Stimulated activated CD4-positive, alpha-beta T cell treated with anti-CD3 and anti-CD28 coated beads, Interleukin-12 subunit alpha, Interleukin-12 subunit beta, amount 100 ng/mL, for 24 hours (primary cell): ENCODE measurements at places on chromosomes 11 and 22.
A peak's percentile ranks its signal among the peaks of the same experiment; 100 is the strongest.

GRCh38 chr22:50435291-50436014 lies 39.4 kb downstream of the SBF1 start:
- no peak for DNase-seq

DNA sequence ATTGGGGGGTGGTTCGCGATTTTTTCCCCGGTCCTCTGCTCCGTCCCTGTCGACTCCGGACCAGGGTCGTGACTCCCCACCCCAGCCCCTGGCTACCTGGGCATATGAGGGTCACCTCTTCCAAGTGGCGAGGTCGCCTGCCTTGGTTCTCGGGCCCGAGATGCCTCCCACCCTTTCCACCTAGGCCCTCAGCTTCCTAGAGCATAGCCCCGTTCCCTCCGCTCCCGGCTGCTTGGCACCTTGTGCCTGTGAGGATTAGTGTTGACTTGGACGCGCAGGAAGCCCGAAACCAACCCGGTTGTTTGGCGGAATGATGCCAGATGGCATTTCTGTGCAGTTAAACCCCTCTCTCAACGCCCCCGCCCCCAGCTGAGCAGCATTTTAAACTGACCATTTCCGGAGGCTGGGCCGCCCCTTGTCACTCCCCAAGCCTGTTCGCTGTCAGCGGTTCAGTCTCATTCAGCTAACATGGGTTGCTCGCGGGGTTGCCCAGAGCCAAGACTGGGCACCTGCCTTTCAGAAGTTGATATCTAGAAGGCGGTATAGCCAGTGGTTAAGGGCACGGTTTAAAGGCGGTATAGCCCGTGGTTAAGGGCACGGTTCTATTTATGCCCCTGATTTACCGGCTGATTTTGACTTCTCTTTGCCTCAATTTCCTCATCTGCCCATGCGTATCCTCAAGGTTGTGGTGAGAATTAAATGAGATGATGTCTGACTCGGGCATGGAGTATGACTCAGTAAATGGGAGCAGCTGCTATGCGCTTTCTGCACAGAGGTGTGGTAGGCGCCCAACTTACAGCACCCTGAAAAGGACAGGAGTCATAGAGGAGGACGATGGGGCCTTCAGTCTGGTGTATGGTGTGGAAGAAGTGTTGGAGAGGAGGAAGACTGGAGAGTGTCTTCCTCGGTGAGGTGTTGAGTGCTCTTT lies 639 bp downstream of the INCENP start:
- DNase-seq: peak; percentile 29

GRCh38 chr11:132278801-132279574 lies 908.6 kb downstream of the NTM start:
- no peak for DNase-seq

DNA sequence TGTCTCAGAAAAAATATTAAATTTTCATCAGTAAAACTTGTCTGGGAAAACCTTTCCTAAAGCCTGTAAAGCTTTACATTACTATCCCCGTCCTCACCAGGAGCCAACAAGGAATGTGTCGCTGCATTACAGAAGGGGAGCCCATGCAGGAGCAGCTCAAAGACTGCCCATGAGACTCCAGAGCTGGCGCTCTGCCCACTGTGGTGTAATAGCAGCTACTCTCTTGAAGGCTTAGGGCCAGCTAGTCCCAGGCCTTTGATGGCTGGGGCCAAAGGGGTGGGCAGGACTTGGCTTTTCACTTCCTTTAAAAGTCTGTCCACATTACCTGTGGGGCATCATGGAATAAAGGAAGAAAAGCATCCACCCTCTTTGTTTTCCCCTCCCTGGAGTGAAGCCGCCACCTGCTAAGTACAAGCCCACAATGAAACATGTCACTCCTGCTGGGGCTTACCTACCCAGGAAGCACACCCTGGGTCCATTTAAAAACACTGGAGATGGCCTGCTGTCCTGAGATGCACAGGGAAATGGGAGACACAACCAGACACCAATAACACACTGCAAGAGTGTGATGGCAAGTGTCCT lies 150.7 kb downstream of the ADAMTS15 start:
- DNase-seq: no peak

DNA sequence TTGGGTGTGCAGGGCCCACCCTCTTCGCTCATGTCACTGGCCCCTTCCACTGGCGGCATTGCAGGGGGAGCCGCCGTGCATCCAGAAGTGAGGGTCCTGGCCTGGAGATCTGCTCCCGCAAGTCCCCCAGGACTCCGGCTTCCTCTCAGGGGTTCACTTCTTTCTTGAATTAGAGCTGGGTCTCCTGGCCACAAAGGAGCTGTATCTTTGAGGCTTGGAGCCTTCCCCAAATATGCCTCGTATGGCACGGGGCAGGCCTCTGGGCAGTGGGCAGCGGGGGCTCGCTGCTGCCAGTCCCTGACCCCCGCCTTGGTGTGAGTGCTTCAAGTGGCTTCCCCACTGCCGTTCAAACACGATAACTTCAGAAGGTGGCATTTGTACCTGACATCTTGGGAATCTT lies 7.4 kb upstream of the IFITM3 start:
- DNase-seq: no peak

GRCh38 chr11:95999711-96000406 lies 76.0 kb upstream of the MTMR2 start:
- DNase-seq: no peak

DNA sequence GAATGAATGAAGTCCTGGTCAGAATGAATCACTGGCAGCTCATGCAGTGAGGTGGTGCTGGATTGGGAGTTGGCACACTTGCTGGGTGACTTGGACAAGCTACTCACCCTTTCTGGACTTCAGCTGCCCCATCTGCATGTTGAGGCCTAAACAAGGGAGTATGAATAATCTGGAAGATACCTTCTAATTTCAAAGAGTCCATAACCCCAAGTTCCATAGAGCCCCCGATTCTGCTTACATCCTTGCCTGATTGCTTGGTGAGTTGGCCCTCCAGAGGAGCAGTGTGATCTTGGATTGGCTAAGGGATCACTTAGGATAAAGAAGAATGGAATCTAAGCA lies 18.3 kb upstream of the ACCSL start:
- DNase-seq: no peak
